ENCODE measurements at places on chromosomes 3 and 15.

DNA sequence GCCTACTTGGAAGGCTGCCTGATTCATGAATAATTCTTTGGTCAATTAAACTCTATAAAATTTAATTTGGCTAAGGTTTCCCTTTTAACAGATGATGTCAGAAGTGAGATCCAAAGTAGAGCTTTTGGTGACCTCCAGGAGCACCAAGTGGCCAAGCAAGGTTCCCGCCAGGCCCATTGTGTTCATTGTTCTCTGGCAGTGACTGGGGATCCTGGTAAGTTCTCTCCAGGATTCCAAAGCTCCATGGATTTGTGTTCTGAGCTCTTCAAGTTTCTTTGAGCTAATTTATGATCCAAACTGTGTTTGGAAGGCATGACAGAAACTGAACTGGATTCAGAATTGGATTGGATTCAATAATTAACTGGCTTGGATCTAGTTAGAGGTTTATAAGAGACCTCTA lies 72.0 kb upstream of the ALDH1L1 start:
- H3K27ac ChIP-seq: no peak overlapping the region
- H3K27me3 ChIP-seq: peaks cover 6% of the 10 kb centered on the region
- no peaks in the 10 kb centered on the region for H3K36me3 ChIP-seq
- no peak for DNase-seq

DNA sequence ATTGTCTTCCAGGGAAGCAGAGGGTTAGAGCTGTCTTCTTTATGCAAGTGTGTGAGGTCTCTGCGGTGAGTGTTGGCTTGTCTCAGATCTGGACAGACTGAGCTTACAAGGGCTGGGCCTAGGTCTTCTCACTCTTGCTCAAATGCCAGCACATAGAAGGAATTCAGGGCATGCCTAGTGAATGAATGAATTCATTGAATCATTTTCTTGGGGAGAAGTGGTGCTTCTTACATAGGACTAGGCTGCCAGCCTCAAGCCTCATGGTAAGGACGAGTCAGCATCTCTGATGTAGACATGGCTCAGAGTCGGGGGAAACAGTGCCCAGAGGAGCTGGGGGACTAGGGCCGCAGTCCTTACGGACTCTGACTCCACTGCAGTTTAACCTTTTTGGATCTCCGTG lies 17.2 kb downstream of the MKRN2 start:
- H3K27me3 ChIP-seq: no peaks in the 10 kb centered on the region
- H3K27ac ChIP-seq: no peak overlapping the region
- peaks cover 59% of the 10 kb centered on the region for H3K36me3 ChIP-seq
- H3K4me3 ChIP-seq: no peak overlapping the region
- peaks cover 3% of the 10 kb centered on the region for H3K4me1 ChIP-seq
- no peak for DNase-seq

DNA sequence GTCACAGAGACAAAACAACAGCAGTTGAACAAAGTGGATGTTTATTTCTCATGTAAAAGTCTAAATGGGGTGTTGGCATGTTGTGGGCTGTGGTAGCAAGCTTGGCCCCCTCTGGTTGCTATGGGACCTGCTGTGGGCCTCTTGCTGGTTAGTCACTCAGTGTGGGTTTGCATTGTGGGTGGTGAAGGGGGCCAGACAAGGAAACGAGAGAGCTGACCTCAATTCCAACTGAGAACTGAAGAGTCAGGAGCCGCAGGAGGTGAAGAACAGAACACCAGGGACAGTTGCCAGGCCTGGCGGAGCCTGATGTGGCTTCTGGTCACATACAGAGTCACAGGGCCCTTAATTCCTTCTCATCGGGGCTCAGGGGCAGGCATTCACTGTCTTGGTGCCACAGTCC lies 1.9 kb upstream of the ADPGK start:
- H3K4me1 ChIP-seq: peaks cover 27% of the 10 kb centered on the region
- H3K27me3 ChIP-seq: no peaks in the 10 kb centered on the region
- no peak overlapping the region for H3K4me3 ChIP-seq
- peak; percentile 47 for DNase-seq
- H3K36me3 ChIP-seq: peaks cover 17% of the 10 kb centered on the region
- no peak overlapping the region for H3K27ac ChIP-seq

- H3K27me3 ChIP-seq: no peaks in the 10 kb centered on the region
- H3K4me1 ChIP-seq: no peaks in the 10 kb centered on the region
- no peak for DNase-seq
- no peak overlapping the region for H3K27ac ChIP-seq
- no peaks in the 10 kb centered on the region for H3K36me3 ChIP-seq
Measured at GRCh38 chr3:9196020-9196419, 53.4 kb downstream of the SRGAP3 start.

DNA sequence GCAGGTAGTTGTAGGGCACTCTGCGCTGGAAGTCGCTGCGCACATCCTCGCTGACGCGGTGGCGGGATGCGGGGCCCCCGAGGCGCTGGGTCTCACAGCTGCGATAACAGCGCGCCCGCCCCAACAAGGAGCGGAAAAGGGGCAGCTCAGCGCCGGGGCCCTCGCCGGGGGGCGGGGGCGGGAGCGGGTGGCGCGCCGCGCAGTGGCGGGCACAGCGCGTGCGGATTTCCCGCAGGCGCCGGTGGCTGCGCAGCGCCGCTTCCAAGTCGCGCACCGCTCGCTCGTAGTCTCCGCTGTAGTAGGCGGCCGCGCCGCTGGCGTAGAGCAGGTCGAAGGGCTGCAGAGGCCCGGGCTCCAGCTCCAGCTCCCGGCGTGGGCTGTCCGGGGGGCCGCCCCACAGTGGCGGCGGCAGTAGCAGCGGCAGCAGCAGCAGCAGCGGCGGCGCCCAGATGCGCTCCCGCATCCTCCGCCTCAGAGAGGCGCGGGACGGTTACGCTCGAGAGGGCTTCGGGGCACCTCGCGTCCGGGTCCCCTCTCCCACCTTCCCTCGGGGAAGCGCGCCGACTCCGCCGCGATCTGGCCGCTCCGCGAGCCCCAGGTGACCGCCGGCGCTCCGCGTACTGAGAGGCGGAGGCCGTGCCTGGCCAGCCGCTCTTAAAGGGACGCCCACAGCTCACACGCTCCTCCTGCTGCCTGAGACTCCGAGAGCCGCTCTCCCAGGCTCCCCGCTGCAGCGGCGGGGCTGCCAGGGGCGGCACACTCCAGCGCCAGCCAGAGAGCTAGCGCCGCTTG lies at the start of gene P3H2:
Gene P3H2, minus strand, starts transcription at position 629 of the 792 bp plus-strand sequence. Its CDS starts 166 bp downstream, at position 463.
- peak; percentile 54 for DNase-seq
- peaks cover 67% of the 10 kb centered on the region for H3K27me3 ChIP-seq
- H3K27ac ChIP-seq: no peak within 1 kb of the TSS
- H3K36me3 ChIP-seq: no peaks in the 10 kb centered on the region
- peak within 1 kb of the TSS; percentile 65 for H3K4me3 ChIP-seq
- H3K4me1 ChIP-seq: peaks cover 6% of the 10 kb centered on the region

Data from activated naive CD8-positive, alpha-beta T cell treated with anti-CD3 and anti-CD28 coated beads for 36 hours (primary cell).